NCI-H226 (cell line): ENCODE measurements at places on chromosomes 7 and 10.

GRCh38 chr10:89348481-89348880 lies 20.7 kb downstream of the IFIT3 start:
- no peak for DNase-seq

DNA sequence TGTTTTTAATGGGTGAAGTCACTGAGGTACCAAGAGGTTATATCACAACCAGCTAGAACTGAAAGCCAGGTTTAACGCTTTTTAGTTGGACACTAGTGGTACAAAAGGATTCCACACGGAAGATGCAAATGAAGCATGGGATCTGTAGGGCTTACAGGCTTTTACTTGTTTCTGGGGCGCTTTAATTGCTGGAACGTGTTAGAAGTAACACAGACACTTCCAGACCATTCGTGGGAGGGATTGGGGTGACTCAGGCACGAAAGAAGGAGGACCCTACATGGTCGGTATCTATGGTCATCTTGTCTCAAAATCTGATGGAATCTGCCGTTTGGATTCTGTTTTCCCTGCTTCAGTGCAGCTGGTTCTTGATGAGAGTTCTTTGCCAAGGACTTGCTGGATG lies 1.0 kb downstream of the YKT6 start:
- no peak for DNase-seq

DNA sequence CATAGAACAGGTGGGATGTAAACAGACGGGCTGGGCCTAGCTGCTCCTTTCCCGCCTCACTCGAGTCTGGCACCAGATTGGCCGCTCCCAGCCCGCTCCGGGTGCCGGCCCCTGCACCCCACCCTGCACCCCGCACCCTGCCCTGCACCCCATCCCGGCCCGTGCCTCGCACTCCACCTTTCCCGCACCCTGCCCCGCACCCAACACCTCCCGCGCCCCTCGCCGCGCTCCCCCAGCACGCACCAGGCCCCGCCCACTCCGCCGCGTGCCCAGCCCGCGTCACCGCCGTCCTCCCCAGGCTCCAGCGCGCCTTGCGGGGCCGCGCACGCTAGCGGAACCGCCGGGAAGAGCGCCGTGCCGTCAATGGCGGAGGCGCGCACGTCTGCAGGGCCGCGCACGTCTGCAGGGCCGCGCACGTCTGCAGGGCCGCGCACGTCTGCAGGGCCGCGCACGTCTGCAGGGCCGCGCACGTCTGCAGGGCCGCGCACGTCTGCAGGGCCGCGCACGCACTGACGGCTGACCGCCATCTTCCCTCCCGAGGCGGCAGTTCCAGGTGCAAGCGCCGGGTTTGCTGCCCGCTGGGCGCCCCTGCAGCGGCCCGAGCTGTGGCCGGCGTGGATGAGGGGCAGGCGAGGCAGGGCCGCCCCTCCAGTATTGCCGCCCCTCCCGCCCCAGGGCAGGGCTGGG lies at the start of gene UBE3C:
Gene UBE3C (plus strand): TSS at position 503 of the 687 bp plus-strand sequence. CDS start 347 bp downstream, outside the sequence.
- DNase-seq = peak; percentile 85

- no peak for DNase-seq
Observed at GRCh38 chr7:101235050-101235449, 2.6 kb downstream of the CLDN15 start.

DNA sequence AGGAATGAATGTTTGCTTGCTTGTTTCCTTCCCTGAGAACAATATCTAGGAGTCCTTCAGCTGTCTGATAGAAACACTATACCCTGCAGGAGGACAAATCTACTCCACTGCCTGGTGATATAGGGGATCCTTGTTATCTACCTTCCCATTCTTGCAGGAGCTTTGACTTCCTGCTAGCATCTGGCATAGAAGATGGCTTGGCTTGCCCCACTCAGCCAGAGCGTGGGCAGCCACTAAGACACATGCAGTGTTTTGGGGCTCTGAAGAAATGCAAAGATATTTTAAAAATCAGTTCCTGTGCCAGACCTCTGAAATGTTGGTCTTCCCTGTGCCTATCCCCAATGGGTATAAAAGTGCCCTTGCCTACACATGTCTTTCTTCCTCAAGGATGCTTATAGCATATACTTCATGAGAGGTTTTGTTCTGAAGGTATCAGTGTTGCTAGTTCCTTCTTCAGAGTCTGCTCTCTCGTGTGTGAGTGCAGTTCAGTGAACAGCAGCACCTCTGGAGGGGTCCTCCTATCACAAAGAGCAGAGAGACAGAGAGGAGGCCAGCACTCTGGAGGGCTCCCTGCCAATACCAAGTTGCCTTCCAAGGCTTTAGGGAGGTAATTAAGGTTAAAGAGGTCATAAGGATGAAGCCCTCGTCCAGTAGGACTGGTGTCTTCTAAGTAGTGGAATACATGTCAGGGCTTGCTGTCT lies 149.1 kb upstream of the CALCR start:
- DNase-seq = no peak

- DNase-seq = no peak
Observed at GRCh38 chr7:132250480-132251326, 325.6 kb downstream of the PLXNA4 start.

- DNase-seq = no peak
Observed at GRCh38 chr10:123402656-123403055, 248.5 kb downstream of the BUB3 start.

DNA sequence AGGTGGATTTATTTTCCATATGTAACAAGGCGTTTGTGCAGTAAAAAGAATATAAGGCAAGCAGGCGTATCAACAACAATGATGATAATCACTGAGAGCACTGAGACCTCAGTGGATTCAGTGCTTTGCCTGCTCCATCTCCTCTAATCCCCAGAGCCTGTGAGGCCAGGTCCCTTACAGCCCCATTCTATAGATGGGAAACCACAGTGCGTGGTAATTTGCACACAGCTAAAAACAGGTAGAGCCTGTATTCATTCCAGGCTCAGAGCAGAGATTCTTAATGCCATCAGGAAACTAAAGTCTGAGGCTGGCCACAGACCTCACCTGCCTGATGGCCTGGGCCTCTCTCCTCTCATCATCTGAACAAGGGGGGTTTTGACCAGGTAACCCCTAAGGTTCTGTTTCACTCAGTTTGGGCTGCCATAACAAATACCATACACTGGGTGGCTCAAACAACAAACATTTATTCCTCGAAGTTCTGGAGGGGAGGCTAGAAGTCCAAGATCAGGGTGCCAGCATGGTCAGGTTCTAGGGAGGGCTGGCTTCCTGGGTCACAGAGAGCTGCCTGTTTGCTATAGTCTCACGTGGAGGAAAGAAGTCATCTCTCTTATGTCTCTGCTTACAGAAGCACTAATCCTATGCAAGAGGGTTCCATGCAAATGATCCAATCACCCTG lies 10.3 kb upstream of the RASSF4 start:
- no peak for DNase-seq

GRCh38 chr7:28037220-28038010 lies 143.2 kb downstream of the JAZF1 start:
- peak; percentile 99 for DNase-seq

- no peak for DNase-seq
Observed at GRCh38 chr7:7266257-7266881, 84.0 kb downstream of the C1GALT1 start.

DNA sequence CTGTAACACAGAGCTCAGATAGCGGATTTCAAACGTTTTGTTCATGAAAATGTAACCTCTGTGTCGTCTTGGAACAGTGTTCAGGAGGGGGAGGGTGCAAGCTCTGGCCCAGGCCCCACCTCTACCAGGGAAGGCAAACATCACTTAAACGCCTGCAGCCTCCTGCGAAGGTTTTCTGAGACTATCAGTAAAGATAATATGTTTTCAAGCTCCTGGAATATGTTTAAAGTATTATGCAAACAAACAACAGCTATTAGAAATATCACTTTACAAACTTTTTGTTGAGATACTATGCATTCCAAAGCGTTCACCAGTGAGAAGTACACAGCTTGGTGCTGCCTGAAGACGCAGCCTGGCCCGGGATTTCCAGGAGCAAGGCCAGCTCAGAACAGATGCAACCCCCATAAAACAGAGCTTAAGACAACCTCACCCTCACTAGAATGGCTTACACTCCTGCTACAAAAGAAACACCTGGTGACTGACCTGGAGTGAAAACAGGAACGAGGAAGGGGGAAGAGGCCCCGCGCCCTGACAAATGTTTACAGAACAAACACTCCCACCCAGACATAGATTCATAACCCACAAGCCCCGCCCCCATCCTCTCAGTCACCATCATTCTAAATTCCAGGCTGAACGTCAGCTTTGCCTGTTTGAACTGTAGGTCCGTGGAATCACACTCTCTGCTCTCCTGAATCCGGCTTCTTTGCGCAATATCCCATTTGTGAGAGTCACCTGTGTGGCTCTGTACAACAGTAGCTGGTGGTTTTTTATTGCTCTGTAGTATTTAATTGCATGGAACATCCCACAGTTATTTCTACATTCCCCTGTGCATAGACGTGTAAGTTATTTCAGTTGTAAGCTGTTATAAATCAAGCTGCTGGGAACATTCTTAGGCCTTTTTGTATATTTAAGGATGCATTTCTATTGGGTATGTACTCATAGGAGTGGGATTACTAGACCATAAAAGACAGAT lies 155.0 kb downstream of the PTPRN2 start:
- peak; percentile 57 for DNase-seq

DNA sequence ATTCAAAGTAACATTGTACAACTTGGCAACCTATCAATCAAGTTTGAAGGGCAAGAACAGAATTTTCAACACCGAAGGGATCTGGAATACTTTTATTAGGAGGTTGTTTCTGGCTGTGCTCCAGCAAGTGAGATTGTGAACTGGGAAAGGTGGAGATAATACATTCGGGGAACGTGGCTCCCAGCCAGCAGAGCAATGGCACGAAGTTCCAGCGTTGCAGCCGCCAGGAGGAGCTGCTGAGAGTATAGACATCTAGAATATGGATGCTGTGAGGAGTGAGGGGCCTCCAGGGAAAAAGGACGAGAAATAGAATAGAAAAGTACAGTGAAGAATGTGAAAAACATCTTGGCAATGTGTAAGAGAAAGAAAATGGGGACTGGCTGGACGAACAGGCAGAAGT lies 69.5 kb downstream of the TCERG1L start:
- no peak for DNase-seq

- no peak for DNase-seq
Observed at GRCh38 chr10:103125323-103126267, 67.5 kb downstream of the NT5C2 start.

GRCh38 chr10:60425392-60426110 lies 35.9 kb upstream of the ANK3 start:
- peak; percentile 55 for DNase-seq

DNA sequence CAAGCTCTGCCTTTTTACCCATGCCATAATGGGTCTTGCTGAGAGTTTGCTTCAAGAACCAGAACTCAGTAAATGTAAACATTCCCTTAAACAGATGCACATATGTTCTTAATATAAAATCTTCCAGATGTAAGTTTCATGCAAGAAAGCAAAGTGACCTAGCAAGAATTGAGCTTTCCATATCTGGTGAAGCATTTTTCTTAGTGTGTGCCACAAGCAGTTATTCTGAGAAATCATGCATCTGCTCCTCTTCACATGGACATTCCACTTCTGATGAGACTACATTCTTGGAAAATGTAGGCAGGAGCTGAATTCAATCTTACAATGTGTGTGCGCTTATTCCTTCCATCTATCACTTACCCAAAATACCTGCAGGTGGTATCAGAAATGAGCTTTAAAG lies 227.8 kb upstream of the LRRTM3 start:
- no peak for DNase-seq

DNA sequence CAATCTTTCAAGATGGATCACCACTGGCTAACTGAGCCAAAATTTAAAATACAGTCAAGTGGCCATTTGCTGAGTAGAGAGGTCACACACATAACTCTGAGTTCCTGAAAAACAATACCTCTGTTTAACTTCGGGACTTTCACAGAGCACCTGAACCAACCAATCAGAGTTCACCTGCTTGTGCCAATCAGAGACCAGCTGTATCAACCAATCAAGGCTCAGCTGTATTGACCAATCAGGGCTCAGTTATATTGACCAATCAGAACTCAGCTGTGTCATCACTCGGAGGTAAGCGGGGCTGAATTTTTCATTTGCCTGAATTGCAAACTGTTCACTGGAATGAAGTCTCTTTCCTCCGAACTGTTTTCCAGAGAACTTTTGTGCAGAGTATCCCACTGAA lies 10.0 kb upstream of the CPXM2 start:
- no peak for DNase-seq

DNA sequence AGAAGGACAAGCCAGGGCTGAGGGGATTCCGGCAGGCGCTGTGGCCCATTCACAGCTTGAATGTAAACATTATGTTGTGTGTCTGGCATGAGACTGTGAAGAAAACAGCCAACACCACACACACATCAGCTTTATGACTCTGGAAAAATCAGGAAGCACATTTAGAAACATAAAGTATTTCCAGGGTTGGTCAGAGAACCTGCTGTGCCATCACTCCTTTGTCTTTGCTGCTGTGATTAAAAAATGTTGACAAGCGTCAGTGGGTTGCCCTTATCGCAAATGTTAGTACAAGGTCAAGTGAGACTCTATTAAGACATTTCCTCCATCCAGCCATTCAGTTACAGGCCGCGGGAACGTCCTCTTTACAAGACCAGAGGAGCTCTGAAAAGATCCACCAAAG lies 95.4 kb downstream of the TAX1BP1 start:
- DNase-seq = no peak

- peak; percentile 53 for DNase-seq
Observed at GRCh38 chr10:49598986-49599385, 11.1 kb upstream of the SLC18A3 start.

DNA sequence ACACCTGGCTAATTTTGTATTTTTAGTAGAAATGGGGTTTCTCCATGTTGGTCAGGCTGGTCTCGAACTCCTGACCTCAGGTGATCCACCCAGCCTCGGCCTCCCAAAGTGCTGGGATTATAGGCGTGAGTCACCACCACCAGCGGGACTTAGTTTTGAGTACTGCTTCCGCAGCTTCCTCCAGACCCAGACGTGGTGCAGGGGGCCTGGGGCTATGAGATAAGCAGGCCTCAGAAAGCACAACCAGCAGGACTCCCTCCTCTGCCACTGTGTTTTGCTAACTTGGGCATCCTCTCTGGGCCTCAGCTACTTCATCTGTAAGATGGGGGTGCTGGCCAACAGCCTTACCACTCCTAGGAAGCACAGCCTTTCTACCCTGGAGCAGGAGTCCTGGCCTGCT lies 37.8 kb downstream of the GOLGA7B start:
- no peak for DNase-seq

GRCh38 chr7:17071866-17072265 lies 190.1 kb upstream of the AGR3 start:
- DNase-seq = no peak

- DNase-seq = no peak
Observed at GRCh38 chr7:102944241-102944640, 31.4 kb downstream of the LRRC17 start.

GRCh38 chr7:82444220-82444909 lies 788 bp upstream of the CACNA2D1 start:
- no peak for DNase-seq

GRCh38 chr7:143980746-143981510 lies 19.2 kb upstream of the OR6B1 start:
- peak; percentile 8 for DNase-seq

GRCh38 chr7:44307301-44307900 lies 18.0 kb downstream of the CAMK2B start:
- peak; percentile 85 for DNase-seq
